Stimulated activated CD8-positive, alpha-beta memory T cell treated with anti-CD3 and anti-CD28 coated beads, Interleukin-4, amount 100 ng/mL, for 1 hour (primary cell): ENCODE measurements at places on chromosomes 1 and 21.

- no peak for DNase-seq
Observed at GRCh38 chr1:76294482-76295194, 220.1 kb downstream of the ST6GALNAC3 start.

DNA sequence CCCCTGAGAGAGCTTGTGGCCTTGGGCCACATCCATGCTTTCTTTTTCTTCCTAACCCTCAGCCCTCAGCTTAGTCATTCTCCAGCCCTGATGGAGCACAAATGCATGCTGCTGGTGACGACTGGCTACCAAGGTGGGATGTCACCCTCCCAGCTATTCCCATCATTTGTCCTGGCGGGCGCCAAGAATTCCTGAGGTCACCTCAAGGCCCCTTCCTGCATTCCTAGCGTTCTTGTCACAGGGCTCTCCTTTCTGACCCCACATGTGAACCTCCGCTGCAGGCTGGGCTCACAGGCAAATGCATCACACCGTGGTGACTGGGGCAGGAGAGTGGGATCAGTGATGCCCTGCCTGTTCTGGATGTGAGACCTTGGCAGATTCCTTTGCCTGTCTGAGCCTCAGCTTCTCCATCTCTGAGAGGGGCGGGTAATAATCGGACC, 53.4 kb upstream of the IFFO2 start:
- no peak for DNase-seq

GRCh38 chr1:204493145-204493983, 1.2 kb downstream of the PIK3C2B start:
- no peak for DNase-seq

- no peak for DNase-seq
Observed at GRCh38 chr1:221316491-221317056, 425.3 kb downstream of the DUSP10 start.

- DNase-seq = no peak
Observed at GRCh38 chr1:17683598-17683997, 71.5 kb upstream of the ACTL8 start.

- no peak for DNase-seq
Observed at GRCh38 chr1:182845379-182845778, 6.2 kb downstream of the DHX9 start.

- no peak for DNase-seq
Observed at GRCh38 chr1:42860339-42861013, 14.1 kb downstream of the ZNF691 start.

DNA sequence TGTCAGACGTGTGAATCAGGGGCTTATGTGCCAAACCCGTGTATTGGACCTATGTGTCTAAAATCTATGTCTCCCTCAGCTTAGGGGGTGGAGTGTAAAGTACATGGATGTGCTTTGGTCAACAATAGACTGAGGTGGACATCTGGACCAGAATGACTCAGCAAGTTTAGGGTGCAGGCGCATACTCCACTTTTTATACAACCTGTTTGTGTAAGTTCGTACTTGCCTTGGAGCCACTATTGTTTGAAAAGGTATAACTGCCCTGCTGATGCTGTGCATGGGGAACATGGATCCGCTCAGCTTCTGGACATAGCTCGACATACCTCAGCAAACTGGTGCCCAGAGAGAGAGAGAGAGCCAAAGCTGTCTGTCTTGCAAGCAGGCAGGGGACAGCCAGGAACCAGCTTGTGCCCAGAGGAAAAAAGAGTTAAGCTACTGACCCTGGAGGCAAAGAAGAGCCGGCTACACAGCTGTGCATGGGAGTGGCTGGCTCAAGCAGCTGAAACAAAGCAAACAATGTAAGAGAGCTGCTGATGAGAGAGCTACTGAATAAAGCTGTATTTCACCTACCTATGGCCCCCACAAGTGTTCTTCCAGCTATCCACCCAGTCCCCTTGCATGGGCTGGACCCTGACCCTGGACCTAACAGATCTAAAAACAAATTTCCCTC, 41.2 kb downstream of the GJA5 start:
- DNase-seq = no peak

DNA sequence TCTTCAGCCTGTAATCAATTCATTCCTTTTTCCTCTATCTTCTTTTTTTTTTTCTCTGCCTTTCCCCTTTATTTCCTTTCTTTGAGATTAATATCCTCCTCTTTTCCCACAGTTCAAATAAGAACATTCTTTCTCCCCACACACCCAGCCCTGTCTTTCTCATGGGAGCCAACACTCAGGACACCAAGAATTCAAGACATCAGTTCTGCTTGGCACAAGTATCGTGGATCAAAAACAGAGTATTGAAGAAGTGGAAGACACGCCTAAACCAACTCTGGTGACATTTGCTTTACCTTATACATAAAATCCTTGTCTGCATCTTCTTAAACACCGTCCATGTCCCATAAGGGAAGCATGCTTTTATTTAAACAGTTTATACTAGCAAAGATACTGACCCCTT, 2.9 kb downstream of the CD1E start:
- no peak for DNase-seq

- no peak for DNase-seq
Observed at GRCh38 chr1:61070054-61070453, 12.3 kb upstream of the NFIA start.

DNA sequence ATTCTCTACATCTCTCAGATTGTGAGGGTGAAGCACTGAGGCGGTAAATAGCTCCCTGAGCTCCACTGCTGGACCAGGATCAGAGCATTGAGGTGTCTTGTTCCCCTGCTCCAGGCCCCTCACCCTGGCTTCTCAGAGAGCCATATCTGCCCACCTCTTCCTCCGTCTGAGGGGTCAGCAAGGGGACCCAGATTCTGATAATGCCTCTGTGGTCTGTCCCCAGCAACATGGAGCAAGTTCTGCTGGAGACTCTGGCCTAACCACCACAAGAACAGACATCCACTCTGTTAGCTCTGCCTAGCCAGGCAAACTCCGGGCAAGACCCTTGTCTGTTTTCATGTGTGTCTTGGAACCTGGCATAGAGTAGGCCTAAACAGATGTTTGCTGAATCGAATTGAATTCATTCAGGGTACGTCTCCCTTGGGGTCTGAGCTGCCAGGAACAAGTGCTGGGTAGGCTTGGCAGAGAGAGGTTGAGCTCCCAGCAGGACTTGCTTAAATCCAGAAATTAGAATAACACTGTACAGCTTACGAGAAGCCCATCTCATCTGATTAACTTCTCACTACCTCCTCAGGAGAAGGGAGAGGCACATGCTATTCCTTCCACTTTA, 2.3 kb downstream of the TRAF5 start:
- DNase-seq = no peak

- no peak for DNase-seq
Observed at GRCh38 chr1:241627453-241628259, 12.5 kb downstream of the CHML start.

GRCh38 chr1:220702733-220703270, 12.6 kb downstream of the C1orf115 start:
- DNase-seq = no peak

DNA sequence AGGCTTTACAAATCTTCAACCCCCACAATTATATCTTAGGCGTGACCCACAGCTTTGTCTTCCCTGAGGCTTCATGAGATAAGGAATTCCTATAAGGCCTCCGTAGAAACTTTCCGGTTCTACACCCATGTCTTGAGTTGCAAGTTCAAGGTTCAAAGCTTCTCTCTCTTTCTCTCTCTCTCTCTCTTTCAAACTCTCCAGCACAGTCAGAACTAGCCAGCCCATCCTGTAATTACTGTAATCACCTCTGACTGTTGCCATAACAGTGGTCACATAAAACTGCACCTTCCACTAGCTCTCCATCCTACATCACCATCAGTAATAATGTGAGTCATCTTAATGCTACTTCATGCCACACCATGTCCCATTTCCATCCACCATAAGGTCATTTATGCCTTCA, 90.0 kb upstream of the NFASC start:
- no peak for DNase-seq

- no peak for DNase-seq
Observed at GRCh38 chr1:230909974-230910754, 41.8 kb upstream of the C1orf198 start.

DNA sequence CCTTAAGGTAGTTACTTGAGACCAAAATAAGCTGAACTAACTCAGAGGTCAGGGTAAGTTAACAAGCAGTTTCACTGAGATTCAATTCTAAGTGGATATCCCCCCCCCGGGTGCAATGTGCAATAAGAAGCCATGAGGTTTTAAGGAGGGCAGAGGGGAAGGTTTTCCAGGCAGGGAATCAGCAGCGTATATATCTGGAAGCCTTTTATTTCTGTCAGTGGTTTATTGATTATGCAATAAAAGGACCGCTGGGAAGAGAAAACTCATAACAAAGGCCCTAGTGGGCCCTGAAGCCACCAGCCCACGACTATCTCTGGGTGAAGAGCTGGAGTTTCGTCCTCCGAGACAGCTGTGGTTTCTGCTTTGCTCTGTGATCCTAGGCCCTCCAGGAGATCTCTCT, 53.1 kb upstream of the CTPS1 start:
- no peak for DNase-seq

DNA sequence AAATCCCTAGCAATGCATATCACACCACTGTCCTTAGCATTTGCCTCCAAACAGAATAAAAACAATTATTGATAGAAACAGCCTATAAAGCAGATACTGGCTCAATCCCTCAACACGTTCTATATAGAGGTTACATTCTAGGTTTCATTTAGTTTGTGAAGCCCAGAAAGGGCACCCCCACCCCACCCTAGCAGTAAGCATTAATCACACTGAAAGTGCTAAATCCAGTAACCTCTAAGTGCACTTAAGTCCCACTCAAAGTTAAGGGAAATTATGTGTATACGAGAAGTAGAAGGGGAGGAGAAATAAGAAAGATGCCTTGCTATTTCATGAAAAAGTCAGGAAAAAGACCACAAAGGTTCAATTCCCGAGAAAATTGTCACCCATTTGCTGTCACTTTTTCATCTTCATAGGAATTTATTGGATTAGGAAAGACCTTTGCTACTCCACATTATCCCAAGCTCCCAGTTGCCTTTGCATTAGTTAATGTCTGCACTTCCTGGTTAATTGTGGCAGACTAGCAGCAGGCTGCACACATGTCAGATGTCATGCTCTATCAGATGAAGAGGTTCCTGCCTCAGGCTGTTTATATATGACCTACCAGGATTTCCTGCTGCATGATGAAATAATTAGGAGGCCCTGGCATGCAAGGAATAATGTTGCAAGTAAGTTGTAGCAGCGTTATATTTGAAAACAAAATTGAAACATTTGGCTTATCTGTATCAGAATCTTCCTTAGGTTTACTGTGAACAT, 54.5 kb upstream of the LHX8 start:
- DNase-seq = no peak

GRCh38 chr21:29384683-29385359, 86.1 kb downstream of the BACH1 start:
- DNase-seq = no peak

DNA sequence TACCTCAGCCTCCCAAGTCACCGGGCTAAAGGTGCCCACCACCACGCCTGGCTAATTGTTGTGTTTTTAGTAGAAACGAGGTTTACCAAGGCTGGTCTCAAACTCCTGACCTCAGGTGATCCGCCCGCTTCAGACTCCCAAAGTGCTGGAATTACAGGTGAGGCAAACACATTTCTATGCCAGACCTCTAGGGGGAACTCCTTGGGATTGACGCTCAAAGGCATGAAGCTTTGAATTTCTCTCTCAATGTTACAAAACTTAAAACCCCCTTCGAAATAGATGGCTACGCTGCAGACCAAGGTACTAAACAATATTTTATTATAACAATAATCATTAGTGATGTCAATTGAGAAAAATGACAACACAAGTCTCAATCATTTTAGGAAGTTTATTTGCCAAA, 330.0 kb downstream of the SETD4 start:
- no peak for DNase-seq
